Activated CD4-positive, alpha-beta T cell treated with anti-CD3 and anti-CD28 coated beads for 4 hours (primary cell): ENCODE measurements at places on chromosomes 16 and 17.
A peak's percentile ranks its signal among the peaks of the same experiment; 100 is the strongest.

DNA sequence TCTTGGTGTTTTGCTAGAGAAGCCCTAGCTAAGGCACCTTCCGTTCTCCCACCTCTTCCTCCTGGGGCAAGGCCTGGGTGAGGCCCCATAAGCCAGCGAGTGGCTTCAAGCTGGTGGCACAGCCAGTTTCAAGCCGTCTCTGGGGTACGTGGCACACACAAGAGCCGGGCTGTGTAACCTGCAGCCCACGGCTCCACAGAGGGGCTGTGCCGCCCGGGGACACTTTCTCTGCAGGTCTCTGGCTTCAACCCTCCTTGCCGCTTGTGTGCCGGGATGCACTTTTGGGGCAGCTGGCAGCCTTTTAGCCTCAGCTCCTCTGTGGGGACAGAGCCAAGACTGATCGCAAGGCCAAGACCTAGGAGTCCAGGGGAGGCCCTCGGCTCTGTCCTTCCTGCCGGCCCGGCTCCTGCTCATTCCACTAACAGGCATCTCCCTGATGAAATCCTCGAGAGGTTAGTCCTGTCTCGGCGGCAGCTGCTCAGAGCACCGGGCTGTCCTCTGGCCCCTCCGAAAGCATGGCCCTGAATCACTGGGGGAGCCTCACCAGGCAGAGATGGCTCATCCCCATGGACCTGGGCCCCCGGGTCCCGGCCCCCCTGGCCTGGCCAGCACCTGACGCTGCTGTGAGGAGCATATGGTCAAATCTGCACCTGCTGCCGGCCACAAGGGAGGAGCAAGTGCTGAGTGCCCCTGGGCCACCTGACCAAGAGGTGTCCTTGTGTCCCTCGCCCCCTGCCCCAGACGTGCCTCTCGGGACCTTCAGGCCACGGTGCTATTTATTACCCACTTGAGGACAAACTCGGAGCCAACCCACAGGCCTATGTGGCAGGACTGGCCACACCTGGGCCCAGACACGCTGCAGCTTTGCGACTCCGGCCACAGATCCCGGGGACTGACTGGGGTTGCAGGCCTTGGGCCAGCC, 98.5 kb downstream of the METRNL start:
- no peak for DNase-seq

DNA sequence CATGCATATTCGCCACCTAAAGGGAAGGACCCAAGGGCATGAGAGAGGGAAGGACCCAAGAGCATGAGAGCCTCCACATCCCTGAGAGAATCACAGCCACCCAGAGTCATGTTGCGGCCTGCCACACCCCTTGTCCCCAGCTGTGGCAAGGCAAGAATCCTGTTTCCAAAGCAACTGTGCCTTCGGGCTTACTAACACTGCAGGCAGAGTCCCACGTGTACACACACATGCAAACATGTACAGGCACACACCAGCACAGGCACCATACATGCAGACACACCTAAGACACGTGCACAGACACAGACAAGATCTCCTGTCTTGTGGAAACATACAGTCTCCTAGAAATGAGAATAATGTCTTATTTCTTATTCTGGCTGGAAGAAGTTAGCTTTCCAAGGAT, 92.4 kb upstream of the CDYL2 start:
- DNase-seq = no peak

DNA sequence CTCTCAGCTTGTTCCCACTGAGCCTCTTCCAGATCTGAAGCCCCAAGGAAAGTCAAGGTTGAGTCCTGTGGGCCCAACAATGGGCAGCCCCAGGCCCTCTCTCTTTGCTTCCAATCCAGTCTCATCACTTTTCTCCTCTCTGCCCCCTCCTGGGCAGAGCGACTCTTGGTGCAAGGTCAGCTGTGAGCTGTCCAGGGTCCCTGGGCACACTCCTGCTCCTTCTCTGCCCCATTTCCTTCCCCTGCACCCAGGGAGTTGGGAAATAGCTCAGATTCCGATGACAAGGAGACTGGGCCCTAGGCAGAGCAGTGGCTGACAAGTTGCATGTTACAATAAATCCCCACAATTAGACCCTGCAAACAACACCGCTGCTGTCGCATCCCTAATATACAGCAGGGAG, 16.1 kb upstream of the CRHR1 start:
- no peak for DNase-seq

GRCh38 chr17:82000803-82001570, 21.7 kb downstream of the CENPX start:
- DNase-seq = no peak

- peak; percentile 47 for DNase-seq
Measured at GRCh38 chr16:56866955-56867830, 2.2 kb downstream of the SLC12A3 start.

- no peak for DNase-seq
Measured at GRCh38 chr16:64317601-64318000, 804.3 kb downstream of the CDH11 start.

GRCh38 chr16:67537636-67538591, 9.3 kb downstream of the RIPOR1 start:
- DNase-seq = peak; percentile 69

DNA sequence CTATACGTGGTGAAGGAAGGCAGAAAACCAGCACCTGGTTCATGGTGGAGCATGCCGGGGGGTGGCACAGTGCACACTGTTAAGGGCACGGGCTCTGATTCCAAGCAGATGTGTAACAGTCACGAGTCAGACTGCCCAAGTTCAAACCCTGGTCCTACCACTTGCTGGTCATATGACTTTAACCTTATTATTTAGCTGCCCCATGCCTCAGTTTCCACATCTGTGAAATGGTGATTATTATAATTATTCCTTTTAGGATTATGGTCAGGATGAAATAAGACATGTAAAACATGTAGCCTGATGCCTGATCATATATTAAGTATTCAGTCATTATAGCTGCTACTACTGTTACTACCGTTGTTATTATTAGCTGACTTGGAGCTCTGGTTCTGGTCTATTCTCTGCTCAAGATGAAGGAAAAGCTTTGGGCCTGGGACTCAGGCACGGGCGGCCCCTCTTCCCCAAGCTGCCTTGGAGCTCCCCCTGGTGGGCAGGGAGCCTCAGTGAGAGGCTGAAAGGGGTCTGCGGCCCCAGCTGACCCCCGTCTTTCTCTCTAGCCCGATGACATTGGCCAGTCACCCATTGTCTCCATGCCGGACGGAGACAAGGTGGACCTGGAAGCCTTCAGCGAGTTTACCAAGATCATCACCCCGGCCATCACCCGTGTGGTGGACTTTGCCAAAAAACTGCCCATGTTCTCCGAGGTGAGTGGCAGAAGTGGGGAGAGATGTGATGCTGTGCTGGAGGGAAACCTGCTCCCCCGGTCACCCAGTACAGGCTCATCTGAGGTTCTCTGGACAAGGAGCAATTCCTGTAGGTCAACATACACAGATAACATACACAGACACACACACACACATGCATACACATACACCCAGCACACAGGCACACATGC, 14.0 kb downstream of the NR1D1 start:
- DNase-seq = peak; percentile 63

- DNase-seq = no peak
Measured at GRCh38 chr16:67429053-67429798, 1.7 kb upstream of the HSD11B2 start.

- peak; percentile 56 for DNase-seq
Measured at GRCh38 chr17:64063766-64064224, 43.4 kb upstream of the ICAM2 start.

DNA sequence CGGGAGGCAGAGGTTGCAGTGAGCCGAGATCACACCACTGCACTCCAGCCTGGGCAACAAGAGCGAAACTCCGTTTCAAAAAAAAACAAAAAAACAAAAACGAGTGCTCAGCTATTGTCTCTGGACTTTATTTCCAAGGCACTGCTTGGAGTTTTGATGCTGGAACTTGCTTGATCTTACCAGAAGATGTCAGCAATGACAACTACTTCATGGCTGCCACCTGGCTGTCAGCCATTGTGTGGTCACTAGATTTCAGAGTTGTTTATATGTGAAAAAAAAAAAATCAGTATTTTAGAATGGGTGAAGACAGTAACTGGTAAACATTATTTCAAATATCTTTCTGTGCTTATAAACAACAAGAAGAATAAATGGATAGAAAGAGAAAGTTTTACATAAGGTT, 26.3 kb upstream of the OR4D1 start:
- DNase-seq = peak; percentile 22

GRCh38 chr16:67534431-67534830, 5.8 kb downstream of the RIPOR1 start:
- no peak for DNase-seq

- DNase-seq = no peak
Measured at GRCh38 chr17:58535431-58535830, 21.0 kb upstream of the MTMR4 start.

DNA sequence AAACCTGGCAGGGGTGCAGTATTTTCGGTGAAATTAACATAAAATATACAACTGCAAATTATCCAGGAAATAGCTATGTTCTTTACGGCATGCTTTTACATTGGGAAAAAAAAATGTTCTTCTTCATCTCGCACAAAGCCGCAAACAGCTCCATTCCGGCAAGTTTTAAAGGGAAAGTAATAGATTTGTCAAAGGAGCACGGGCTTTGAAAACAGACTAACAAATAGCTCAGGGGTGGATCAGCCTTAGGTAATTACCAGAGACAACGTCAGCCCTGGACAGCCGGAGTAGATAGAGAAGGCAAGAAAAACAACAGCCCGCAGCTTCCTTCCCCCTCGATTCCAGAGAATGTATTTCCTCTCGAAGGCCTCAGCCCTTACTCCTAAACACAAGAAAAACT, 222.5 kb downstream of the C16orf78 start:
- DNase-seq = no peak

DNA sequence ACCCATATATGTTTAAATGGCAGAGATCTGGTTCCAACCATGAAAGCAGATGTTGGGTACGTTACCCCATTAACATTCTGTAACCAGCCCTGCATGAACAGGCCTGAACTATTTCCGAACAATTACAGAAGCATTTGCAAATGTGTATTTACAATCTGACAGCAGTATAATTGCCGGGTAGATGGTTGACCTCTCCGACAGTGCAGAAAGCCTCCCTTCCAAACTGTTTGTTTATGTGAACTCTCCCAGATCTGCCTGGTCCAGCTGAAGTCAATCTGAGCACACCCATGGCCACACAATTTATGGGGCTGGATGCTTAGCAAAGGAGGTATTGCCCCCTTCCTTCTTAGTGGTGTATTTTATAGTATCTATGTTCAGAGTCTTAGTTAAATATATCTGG, 21.8 kb downstream of the NUDT7 start:
- DNase-seq = no peak

- DNase-seq = no peak
Measured at GRCh38 chr16:4298761-4299522, 16.9 kb upstream of the GLIS2 start.

- DNase-seq = peak; percentile 60
Measured at GRCh38 chr17:7220593-7221277, 997 bp downstream of the ACADVL start.

DNA sequence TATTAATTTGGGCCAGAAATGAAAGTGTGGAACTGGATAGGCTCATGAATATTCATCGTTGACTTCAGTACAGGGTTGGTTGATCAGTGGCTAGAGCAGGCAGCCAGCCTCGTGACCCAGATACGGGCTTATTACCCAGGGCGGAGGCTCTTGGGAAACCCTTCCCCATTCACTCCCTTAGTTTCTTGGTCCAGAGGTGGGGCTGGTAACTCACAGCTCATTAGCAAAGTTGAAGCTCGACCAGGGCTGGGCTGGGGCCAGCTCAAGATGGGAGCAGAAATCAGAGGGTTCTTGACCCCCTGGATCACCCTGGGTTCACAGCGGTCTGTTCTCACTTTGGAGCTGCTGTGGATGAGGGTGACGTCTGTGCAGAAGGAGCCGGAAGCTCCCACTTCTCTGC, 44.6 kb upstream of the GSE1 start:
- DNase-seq = no peak

DNA sequence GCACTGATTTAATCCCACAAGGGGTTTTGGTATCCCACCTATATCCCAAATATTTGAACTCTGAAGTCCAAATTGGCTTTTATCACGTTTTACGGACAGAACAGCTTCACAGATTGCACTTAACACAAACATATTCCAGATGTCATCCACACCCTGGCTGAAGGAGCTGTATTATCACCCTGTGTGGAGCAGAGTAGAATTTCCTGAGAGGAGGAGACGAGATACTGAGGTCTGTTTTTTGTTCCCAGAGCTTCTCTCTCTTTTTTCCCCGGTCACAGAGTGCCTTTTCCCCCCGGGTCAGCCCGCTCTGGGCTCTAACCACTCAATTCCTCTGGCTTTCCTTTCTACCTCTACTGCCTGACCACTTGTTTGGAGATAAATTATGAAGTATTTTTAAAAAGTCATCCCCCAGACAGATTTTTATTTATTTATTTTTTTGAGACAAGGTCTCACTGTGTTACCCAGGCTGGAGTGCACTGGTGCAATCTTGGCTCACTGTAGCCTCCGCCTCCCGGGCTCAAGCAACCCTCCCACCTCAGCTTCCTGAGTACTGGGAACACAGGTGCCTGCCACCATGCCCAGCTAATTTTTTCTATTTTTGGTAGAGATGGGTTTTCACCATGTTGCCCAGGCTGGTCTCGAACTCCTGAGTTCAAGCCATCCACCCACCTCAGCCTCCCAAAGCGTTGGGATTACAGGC, 30.7 kb downstream of the DNAH2 start:
- DNase-seq = no peak

GRCh38 chr17:79113699-79114457, 39.3 kb downstream of the ENGASE start:
- DNase-seq = no peak

DNA sequence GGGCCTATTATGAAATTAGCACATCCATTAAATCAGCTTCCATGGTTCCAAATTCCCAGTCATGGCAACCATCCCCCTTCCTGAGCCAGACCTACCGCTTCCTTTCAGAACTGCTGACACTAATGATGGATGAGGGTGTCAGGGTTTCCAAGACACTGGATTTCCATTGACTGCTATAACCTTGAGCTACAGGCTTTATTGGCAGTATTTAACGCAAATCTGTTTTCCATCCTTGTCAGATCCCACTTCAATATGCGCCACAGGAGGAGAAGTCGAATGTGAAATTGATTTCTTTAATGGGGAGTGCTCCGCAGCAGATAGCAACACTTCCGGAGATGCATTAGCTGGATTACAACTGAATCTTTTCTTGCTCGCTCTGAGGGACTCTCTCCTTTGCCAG, 197.1 kb downstream of the HS3ST4 start:
- DNase-seq = no peak

GRCh38 chr17:77332034-77332971, 191.5 kb downstream of the SEC14L1 start:
- DNase-seq = peak; percentile 36

DNA sequence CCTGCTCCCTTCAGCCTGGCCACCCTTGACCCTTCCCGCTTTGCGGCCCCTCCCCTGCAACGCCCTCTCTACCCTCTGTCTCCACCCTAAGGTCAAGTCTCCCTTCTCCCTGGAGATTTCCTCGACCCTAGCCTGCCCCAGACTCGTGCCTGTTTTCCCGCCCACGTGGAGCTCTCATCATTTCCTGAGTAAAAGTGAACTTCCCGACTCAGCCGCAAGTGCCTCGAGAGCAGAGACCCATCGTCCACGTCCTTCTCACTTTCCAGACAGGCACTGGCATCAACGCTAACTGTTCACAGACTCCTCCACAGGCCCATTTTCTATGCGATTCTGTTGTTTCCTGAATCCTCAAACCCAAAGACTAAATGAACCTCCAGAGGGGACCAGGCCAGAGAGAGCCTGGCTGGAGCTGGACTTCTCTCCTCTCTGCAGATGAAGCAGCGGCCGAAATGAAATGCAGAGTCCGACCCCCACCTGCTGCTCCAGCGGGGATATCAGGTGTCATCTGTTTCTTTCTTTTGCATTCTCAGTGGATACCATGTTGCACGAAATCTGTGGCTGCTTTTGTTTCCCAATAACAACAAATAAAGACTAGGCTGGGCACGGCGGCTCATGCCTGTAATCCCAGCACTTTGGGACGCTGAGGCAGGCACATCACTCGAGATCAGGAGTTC, 52.5 kb downstream of the RTN4RL1 start:
- peak; percentile 8 for DNase-seq

- DNase-seq = no peak
Measured at GRCh38 chr16:19809693-19810092, 75.0 kb downstream of the GPRC5B start.
